ENCODE measurements at places on chromosomes 12 and 14.

DNA sequence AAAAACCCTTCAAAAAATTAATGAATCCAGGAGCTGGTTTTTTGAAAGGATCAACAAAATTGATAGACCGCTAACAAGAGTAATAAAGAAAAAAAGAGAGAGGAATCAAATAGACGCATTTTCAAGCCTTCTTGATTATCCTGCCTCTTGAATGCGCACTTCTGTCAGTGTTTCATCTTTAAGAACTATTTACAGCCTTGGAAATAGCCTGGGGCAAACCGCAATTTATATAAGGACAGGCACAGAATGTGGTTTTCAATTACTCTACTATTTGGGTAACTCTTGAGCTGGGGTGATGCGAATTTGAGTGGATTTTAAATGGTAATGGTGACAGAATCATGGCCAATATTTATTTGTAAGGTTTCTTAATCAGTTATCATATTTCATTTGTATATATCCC lies 179.1 kb upstream of the OTX2 start:
- no peak for DNase-seq

DNA sequence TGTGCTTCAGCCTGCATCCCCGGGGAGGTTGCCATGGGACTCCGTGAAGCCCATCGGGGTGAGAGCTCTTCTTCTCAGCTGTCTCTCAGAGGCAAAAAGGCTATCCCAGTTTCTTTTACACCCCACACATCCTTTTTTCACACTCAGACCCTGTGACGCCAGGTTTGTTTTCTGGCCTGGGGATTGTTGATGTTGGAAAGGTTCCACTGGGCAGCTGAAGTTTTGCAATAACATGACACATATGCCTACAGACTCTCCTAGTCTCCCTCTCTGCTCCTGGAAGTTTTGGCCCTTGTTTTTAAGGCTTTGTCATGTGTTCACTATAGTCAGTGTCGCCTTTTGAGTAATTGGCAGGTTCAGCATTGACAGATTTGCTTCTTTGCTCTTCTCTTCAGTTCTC lies 118.6 kb downstream of the SMOC1 start:
- DNase-seq, result no peak

GRCh38 chr14:88565427-88565826 lies 2.6 kb downstream of the ZC3H14 start:
- DNase-seq, result no peak

DNA sequence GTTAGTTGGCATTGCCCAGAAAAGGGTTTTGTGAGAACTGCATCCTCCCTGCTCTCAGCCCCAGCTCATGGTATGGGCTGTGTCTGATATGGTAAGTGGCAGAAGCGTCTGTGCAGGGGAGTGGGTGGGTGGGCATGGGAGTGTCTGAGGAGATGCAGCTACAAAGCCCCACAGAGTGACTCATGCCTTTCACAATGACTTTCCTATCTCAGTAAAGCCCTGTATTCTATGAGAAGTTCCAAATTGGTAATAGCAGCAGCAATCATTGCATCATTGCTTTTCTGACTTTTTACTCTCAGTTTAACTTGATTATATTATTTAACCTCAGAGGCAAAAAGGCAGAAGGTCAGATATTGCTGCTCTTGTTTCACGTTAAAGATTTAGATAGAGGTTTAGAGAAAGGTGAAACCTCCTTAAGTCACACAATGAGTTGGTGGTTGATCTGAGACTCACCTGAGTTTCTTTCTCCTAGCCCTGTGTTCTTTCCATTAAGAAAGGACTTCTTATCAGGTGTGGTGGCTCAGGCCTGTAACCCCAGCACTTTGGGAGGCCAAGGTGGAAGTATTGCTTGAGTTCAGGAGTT lies 171.7 kb downstream of the SLC5A8 start:
- DNase-seq, result no peak

- no peak for DNase-seq
Measured at GRCh38 chr14:37598747-37599506, 3.5 kb downstream of the TTC6 start.

DNA sequence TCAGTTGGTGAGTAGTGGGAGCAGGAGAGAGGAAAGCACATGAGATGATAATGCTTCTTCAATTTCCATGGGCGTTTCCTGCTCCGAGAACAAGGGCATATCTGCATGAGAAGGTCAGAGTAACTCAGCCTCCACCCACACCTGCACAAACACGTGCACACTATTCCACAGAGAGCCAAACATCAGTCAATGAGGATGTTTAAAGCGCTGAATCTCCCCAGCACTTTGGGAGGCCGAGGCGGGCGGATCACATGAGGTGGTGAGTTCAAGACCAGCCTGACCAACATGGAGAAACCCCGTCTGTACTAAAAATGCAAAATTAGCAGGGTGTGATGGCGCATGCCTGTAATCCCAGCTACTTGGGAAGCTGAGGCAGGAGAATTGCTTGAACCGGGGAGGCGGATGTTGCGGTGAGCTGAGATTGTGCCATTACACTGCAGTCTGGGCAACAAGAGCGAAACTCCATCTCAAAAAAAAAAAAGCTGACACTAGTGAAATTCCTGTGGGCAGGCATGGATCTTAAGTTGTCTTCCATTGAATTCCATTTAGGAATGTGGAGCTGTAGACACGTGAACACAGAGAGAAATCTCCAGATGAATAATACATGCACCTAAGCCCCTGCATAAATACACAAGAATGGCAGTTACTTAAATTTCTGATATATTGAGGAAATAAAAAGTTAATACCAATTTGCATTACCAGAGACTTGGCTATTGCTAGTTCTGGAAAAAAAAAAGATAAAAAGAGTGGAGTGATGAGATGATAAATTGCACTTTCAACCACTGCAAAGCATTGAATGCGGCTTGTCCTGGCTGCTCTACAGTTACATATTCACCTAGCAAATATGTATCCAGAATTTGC lies 1097.4 kb upstream of the TMEM132C start:
- DNase-seq, result no peak

DNA sequence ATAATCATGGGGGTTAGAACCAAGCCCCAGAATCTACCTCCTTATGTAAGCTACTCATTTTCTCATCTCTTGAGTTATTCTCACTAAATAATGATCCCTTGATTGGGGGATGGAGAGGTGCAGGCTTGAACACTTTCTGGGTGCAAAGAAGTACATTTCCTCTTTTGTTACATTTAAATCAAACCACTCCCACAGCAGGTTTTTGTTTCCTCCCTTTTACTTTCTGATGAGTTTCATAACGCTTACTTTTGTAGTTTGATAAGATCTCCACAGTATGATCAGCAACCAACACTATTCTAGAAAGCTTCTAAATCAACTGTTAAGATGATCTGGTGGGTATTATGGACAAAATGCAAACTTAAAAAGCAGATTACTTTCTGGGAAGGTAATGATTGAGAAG lies 20.5 kb downstream of the VCPKMT start:
- no peak for DNase-seq

- DNase-seq, result no peak
Measured at GRCh38 chr12:71787580-71787979, 32.9 kb downstream of the RAB21 start.

- peak; percentile 54 for DNase-seq
Measured at GRCh38 chr14:58298477-58299400, at the start of gene ARID4A. Gene ARID4A, plus strand, starts transcription at chr14:58298555. Its CDS starts 1,300 bp downstream, at chr14:58299855.

DNA sequence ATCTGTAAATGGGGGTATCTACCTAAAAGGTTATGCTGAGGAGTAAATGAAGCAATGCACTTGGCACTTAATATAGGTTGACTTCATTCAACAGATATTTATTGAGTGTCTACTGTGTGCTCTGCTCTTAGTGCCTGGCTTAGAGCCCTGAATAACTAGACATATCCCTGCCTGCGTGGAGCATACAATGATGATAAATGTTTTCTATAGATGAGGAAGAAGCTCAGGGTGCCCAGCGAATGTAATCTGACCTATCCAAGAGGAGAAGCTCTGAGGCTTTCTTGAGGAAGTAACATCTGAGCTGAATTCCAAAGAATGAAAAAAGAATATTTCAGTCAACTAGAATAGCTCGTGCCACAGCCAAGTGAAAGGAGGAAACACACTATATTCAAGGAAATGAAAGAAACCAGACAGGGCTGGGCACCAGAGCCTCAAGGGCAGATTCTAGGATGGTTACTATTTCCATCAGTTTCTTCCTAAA lies 17.9 kb upstream of the HIGD1C start:
- DNase-seq, result no peak

DNA sequence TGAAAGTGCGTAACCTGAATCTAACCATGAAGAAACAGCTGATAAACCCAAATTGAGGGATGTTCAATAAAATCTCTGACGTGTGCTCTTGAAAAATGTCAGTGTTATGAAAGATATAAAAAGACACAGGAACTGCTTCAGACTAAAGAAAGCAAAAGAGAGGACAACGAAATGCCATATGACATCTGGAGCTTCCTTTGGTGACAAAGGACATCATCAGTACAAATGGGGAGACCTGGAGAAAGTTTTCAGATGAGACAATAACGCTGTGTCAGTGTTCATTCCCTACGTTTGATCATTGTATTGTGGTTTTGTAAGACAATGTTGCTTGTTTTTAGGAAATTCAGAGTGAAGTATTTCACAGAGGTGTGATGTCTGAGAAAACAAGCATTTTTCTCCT lies 125.9 kb upstream of the MAP1LC3B2 start:
- DNase-seq, result no peak

GRCh38 chr12:111313833-111314259 lies 55.0 kb downstream of the PHETA1 start:
- DNase-seq, result peak; percentile 63

- DNase-seq, result no peak
Measured at GRCh38 chr12:44863867-44864266, 12.2 kb downstream of the NELL2 start.

- DNase-seq, result no peak
Measured at GRCh38 chr12:45234139-45234865, 18.4 kb downstream of the ANO6 start.

- no peak for DNase-seq
Measured at GRCh38 chr12:70966046-70966445, 45.5 kb upstream of the PTPRR start.

DNA sequence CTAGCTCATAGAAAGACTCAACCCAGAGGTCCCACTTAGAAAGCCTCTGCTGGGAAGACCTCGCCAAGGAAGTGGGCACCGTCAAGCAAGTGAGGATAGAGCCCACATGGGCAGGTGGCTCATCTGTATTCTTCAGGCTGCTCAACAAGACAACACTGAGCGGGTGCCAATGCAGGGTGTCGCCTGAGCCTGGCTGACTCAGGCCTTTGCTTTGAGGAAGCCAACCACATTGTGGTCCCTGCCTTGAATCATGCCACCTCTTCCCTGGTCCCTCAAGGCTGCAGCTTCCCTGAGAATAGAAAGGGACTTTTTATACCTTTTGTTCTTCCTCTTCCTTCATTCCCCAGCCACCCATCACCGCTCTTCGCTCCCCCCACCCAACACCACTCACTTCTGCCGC lies 2.1 kb upstream of the RNASE13 start:
- no peak for DNase-seq

GRCh38 chr14:75445236-75445635 lies 17.4 kb downstream of the JDP2 start:
- no peak for DNase-seq

All from stimulated activated CD4-positive, alpha-beta T cell treated with anti-CD3 and anti-CD28 coated beads, Interleukin-4, amount 100 ng/mL, for 48 hours (primary cell).